Activated CD4-positive, alpha-beta T cell treated with anti-CD3 and anti-CD28 coated beads, Interleukin-2, amount 10 ng/mL, durations not matched to agents 7 days and 5 days (primary cell): ENCODE measurements at places on chromosomes 2 and 18.

DNA sequence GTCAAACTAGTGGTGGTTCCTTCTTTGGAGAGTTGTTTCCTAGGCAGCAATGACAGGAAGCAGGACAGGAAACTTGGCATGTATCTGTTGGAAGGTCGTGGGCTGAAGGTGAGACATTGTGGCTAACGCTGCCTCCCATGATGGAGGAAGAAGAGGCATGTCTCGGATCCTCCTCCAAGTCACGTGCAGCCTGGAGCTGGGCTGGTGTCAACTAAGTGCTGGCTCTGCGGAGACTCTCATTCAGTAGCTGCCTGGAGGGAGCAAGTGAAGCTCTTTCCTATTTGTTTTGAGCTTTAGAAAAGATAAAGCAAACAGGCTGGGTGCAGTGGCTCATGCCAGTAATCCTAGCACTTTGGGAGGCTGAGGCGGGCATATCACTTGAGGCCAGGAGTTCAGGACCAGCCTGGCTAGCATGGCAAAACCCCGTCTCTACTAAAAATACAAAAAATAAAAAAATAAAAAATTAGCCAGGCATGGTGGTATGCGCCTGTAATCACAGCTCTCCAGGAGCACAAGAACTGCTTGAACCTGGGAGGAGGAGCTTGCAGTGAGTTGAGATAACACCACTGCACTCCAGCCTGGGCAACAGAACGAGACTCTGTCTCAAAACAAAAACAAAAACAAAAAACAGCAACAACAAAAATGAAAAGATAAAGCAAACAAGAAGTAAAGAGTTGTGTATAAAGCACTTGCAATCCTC, 28.2 kb upstream of the INO80C start:
- no peak for DNase-seq

GRCh38 chr2:56522605-56523089, 338.9 kb downstream of the CCDC85A start:
- DNase-seq, result no peak

DNA sequence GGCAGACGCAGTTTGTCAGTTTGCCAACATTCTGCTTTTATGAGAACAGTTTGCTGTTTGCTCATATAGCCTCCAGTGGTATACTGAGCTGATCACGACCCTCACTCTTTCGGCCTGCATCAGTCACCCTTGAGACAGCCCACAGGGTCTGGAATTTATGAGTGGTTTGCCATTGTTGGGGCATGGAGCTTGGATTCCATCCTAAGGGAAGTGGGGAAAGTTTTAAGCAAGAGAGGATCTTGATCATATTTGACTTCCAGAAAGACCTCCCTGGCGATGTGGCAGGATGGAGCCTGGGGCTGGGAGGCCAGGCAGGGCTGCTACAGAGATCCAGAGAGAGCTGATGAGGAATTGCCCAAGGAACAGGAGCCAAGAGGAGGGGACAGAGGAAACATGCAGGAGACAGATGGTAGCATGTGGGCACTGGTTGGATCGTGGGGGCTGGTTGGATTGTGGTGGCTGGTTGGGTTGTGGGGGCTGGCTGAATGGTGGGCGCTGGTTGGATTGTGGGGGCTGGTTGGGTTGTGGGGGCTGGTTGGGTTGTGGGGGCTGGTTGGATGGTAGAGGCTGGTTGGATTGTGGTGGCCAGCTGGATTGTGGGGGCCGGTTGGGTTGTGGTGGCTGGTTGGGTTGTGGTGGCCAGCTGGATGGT, 27.3 kb upstream of the GPR17 start:
- no peak for DNase-seq

GRCh38 chr2:157842106-157842879, 33.8 kb downstream of the ACVR1 start:
- DNase-seq, result no peak
